ENCODE measurements at places on chromosomes 16 and 17.

- no peak for DNase-seq
These were observed 71.0 kb upstream of the ATF7IP2 start for GRCh38 chr16:10314811-10315210.

DNA sequence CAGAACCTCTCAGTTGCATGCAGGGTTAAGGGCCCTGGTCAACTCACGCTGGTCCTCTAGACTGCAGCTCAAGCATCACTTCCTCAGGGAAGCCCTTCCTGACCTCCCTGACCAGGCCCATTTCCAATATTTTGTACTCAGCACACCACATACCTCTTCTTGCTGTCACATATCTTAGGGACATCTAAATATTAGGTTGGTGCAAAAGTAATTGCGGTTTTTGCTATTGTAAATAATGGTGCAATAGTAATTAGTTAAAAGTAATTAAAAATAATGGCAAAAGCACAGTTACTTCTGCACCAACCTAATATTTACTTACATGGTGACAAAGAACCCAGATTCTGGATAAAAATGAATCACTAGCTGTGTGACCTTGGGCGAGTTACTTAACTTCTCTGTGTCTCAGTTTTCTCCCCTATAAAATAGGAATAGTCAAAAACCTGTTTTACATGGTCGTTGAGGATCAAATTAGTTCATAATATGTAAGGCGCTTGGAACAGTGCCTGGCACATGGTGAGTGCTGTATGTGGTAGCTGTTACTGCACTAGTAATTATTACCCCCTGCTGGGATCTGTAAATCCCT lies 177.4 kb downstream of the PRKCB start:
- peak; percentile 99 for DNase-seq

DNA sequence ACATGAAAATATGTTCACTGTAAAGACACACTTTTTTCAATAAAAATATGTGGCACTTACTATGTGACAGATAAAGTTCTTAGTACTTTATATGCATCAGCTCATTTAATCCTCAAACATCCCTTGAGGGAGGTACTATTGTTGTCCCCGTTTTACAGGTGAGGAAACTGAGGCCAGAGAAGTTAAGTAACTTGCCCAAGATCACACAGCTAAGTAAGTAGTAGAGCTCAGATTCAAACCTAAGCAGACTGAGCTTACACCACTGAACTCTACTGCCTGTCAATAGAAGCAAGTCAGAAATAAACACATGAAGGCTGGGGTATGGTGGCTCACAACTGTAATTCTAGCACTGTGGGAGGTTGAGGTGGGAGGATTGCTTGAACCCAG lies 13.9 kb downstream of the CDH3 start:
- no peak for DNase-seq

GRCh38 chr16:25011891-25012514 lies 3.2 kb downstream of the ARHGAP17 start:
- DNase-seq, result peak; percentile 49

GRCh38 chr16:60318486-60318885 lies 1584.4 kb upstream of the GOT2 start:
- no peak for DNase-seq
